Activated CD4-positive, alpha-beta T cell treated with anti-CD3 and anti-CD28 coated beads, Interleukin-2, amount 50 U/mL, for 4 hours (primary cell): ENCODE measurements at places on chromosomes 4 and X.
A peak's percentile ranks its signal among the peaks of the same experiment; 100 is the strongest.

- no peak for DNase-seq
Measured at GRCh38 chrX:24566240-24566639, 80.9 kb downstream of the PCYT1B start.

DNA sequence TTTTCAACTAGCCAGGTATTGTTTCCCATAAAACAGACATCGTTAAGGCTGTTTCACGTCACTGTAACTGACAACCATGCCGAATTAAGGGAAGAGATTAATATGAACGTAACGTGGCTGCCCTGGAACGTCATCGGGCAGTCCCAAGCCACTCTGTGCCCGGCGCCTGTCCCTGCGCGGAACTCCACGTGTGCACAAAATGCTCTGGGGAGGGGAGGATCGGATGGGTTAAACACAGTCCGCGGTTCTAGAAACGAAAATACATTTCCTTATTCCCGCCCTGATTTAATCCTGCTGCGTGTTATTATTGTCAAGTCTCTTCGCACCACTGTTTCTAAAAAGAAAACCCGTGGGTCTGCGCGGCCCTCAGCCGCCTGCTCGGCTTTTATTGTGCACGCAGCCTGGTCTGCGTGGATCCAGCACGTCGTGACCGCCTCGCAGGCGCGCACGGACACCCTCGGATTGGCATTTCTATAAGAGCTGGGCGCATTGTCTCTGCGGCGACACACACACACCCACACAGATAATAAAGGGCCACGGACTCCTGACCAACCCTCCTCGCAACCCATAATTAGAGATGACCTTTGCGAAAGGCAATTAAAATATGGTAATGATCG, 69.6 kb upstream of the BCOR start:
- no peak for DNase-seq

- DNase-seq = no peak
Measured at GRCh38 chrX:63664083-63664482, 120.9 kb downstream of the ARHGEF9 start.

- no peak for DNase-seq
Measured at GRCh38 chr4:146143888-146144287, 31.6 kb upstream of the LSM6 start.

DNA sequence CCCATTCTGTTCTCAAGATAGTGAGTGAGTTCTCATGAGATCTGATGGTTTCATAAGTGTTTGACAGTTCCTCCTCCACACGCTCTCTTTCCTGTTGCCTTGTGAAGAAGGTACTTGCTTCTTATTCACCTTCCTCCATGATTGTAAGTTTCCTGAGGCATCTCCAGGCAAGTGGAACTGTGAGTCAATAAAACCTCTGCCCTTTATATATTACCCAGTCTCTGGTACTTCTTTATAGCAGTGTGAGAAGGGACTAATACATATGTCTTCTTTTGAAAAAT, 58.4 kb downstream of the CFAP299 start:
- DNase-seq = no peak

- DNase-seq = no peak
Measured at GRCh38 chr4:772118-772517, 53.8 kb downstream of the CPLX1 start.

DNA sequence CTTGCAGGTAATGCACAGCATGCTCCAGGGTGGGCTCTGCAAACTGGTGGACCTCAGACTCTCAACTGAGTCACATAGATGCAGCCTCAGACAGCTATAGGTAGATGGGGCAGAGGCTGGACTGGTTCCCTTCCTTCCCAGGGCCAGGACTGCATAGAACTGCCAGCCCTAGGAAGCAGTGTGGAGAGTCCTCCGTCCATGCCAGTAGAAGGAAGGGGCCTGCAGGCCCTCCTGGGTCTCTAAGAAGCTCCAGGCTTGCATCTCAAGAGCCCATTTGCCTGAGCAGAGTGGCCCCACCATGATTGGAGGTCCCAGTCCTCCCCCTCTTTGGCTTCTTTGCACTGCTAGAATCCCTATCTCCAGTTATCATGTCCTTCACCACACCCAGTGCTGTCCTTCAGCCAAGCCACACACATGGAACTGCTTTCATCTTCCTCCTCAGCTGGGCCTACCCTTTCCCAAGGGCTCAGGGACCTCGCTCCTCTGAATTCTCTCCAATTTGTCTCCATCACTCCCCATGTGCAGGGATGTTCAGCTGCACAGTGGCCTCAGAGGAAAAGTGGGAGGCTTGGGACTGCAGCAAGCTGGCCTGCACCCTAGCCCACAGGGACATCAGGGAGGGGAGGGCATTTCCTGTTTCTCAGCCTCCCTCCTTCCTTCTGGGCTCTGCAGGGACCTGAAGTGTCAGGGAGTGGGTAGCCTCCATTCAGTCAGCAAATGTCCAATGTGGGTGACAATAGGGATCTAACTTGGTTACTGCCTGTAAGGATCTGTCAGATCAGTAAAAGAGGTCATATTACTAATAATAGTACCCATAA, 146.0 kb downstream of the PJA1 start:
- no peak for DNase-seq

GRCh38 chr4:88592600-88593448, 544 bp downstream of the HERC3 start:
- DNase-seq = peak; percentile 87

DNA sequence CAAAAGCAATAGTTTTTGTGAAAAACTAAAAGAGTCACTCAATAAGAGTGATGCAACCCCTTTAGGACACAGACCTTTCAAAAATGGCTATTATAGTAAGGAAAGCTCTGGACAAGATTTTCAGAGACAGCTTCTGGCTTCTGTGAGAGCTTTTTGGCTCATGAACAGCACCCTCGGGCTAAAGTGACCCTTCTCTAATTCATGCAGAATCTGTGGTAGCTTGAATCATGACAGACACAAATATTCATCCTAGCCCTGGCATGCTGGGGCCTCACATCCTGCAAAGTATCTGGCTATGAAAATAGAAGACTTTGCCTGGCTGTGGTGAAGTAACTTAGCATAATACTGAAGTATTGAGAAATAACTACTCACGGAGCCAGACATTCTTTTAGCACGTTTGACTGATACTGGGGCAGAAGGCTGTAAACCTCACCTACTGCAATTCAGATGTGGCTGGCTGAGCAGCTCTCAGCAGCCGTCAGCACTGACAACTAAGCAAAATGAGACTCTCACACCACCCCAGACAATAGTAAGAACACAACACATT, 327.3 kb downstream of the MAPK10 start:
- no peak for DNase-seq

- no peak for DNase-seq
Measured at GRCh38 chr4:111736516-111736915, 408.7 kb upstream of the FAM241A start.

DNA sequence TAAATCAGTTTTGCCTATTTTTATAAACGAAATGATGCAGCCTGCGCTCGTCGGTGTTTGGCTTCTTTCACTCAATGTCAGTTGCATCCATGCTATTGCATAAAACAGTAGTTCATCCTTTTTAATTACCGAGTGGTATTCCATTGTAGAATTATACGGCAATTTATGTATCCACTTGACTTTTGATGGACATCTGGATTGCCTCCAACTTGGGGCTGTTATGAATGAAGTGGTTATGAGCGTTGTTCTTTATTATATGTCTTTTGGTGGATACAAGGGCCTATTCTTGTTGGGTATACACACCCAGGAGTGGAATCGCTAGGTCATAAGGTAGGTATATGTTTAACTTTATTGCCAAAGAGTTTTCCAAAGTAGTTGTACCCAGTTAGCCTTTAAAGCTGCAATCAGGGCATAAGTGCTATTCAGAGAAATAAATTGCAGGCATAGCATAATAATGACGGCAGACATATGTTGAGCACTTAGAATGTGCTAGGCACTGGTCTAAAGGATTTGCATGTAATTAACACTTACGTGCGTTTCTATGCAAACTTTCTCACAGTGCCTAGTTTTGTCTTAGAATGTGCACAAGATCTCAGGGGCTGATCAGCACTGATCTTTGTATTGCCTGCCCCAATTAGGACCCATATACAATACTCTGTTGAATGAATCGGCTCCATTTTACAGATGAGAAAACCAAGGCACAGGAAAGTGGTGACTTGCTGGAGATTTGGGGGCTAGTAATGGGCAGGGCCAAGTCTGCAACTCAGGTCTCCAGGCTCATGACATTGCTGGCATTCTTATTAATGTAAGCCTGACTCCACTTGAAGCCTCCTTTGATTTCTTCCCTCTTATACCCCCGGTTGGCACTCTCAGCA, 407.0 kb downstream of the BCOR start:
- no peak for DNase-seq

GRCh38 chrX:2870650-2871049, 41.9 kb downstream of the GYG2 start:
- no peak for DNase-seq

DNA sequence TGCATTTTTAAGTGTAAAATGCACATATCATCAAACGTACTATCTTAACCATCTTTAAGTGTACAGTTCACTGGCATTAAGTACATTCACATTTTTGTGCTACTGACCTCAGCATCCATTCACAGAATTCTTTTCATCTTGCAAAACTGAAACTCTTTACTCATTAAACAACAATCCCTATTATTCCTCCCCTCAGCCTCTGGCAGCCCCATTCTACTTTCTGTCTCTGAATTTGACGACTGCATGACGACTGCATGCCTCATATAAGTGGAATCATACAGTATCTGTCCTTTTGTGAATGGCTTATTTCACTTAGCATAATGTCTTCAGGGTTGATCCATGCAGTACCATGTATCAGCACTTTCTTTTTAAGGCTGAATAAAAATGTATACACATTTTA, 38.7 kb downstream of the CNKSR2 start:
- no peak for DNase-seq

GRCh38 chr4:26459054-26459755, 31.1 kb downstream of the CCKAR start:
- no peak for DNase-seq

DNA sequence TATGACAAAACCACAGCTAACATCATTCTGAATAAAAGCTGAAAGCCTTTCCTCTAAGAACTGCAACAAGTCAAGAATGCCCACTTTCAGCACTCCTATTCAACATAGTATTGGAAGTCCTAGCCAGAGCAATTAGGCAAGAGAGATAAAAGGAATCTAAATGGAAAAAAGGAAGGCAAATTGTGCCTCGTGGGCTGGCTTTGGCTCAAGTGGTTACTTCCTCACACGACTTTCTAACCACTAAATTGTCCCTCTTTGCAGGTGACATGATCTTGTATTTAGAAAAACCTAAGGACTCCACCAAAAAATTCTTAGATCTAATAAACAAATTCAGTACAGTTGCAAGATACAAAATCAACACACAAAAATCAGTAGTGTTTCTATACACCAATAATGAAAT, 57.2 kb downstream of the SCML2 start:
- no peak for DNase-seq

DNA sequence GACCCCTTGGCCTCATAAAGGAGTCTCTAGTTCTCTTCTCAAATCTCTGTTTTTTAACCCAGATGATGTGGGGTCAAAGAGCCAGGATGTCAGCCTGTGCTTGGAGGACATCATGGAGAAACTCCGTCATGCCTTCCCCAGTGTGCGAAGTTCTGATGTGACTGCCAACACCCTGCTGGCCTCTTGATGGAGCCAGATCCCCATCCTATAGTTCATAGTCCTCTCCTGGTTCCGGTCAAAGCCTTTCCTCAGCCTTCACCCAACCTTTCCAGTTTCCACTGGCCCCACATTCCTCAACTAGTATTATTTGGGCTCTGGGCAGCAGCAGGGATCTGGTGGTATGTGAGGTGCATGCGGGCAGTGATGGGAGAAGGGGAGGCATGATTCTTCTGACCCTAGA, 30.7 kb downstream of the TAF7L start:
- DNase-seq = no peak

- no peak for DNase-seq
Measured at GRCh38 chr4:45100956-45101818, 374.8 kb upstream of the GNPDA2 start.

- DNase-seq = no peak
Measured at GRCh38 chr4:159884989-159885388, 782.1 kb downstream of the RAPGEF2 start.

- DNase-seq = no peak
Measured at GRCh38 chrX:12721042-12721441, 70.2 kb upstream of the PRPS2 start.

DNA sequence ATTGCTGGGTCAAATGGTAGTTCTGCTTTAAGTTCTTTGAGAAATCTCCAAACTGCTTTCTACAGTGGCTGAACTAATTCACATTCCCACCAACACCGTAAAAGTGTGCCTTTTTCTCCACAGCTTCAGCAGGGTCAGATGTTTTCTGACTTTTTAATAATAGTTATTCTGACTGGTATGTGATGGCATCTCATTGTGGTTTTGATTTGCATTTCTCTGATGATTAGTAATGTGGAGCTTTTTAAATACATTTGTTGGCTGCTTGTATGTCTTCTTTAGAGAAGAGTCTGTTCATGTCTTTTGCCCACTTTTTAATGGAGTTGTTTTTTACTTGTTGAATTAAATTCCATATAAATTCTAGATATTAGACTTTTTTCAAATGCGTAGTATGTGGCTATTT, 257.5 kb upstream of the ANKRD50 start:
- no peak for DNase-seq

DNA sequence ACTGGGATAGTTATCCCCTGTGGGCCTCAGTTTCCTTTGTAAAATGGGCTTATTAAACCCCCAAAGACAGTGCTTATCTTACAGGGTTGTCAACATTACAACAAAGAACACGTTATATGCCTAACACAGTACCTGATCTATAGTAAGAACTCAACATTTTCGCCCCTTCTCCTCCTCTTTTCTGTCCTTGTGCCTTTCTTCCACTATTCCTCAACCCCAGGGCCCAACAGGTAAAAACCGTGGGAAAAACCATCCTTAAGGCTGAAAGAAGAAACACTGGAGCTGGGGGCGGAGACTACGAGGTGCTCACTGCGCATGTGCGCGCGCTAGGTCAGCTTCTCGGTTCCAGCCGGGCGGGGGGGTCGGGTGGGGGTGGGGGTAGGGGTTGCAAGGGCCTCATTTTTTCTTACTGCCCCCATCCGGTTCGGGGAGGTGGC, 426 bp upstream of the XIAP start:
- DNase-seq = no peak

DNA sequence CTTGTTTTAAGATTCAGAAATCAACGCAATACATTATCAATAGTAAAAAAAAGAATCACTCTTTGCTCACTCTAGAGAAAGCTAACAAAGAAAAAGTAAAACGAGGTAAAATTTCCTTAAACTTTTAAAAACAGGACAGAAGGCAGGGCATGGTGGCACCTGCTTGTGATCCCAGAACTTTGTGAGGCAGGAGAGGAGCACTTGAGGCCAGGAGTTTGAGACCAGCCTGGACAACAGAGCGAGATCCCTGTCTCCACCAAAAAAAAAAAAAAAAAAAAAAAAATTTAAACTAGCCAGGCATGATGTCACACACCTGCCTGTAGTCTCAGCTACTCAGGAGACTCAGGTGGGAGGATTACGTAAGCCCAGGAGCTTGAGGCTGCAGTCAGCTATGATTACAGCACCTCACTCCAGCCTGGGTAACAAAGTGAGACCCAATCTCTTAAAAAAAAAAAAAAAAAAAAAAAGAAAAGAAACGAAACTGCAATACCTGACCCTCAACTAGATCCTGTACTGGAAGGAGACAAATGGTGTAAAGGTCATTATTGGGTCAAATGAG, 3.5 kb downstream of the CCNI start:
- DNase-seq = peak; percentile 24

- no peak for DNase-seq
Measured at GRCh38 chr4:185796176-185796575, 15.8 kb downstream of the SORBS2 start.
